T-helper 2 cell (primary cell): ENCODE measurements at places on chromosomes 4 and X.
A peak's percentile ranks its signal among the peaks of the same experiment; 100 is the strongest.

DNA sequence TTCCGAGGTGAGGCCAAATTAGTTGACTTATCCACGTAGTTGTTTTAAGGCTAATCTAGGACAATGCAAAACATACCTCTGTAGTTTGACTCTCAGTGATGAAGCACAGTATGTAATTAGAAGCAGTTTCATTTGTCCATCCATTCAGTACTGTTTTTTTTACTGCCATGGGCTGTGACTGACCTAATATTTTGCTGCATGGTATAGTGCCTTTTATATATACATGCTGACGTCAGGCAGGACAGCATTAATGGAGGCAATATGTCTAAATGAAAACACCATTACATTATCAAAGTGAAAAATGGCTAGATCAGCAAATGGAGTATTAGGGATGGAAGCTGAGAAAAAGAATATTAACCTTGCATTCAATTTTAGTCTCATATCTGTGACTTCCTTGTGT, 66.9 kb downstream of the MFAP3L start:
- no peak for DNase-seq

- no peak for DNase-seq
These were observed 32.0 kb upstream of the STS start for GRCh38 chrX:7115557-7115956.

GRCh38 chr4:95085124-95085833, 327.5 kb downstream of the BMPR1B start:
- no peak for DNase-seq

DNA sequence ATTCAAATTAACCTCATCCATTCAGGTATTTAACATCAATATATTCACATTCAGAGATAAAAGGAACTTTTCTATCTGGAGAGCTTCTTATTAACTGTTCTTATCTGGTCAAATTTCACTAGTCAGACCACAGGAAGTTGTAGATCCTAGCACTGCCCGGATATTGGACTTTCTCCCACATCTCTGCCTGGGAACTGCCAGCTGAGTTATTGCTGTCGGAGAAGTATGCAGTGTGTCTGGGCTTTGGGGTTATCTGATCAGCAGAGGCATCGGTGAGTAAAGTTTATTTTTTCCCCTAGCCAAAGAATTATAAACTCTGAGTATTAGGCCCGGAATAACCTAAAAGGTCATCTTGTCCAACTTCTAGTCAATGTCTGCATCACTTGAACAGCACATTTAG, 45.1 kb downstream of the OR13H1 start:
- DNase-seq, result no peak

GRCh38 chr4:47068986-47069385, 37.6 kb downstream of the GABRB1 start:
- DNase-seq, result no peak

GRCh38 chr4:16827794-16828724, 70.4 kb downstream of the LDB2 start:
- no peak for DNase-seq

- no peak for DNase-seq
These were observed 110.9 kb upstream of the BMP2K start for GRCh38 chr4:78665216-78665770.

- no peak for DNase-seq
These were observed 69.2 kb upstream of the FAT1 start for GRCh38 chr4:186792728-186793366.

DNA sequence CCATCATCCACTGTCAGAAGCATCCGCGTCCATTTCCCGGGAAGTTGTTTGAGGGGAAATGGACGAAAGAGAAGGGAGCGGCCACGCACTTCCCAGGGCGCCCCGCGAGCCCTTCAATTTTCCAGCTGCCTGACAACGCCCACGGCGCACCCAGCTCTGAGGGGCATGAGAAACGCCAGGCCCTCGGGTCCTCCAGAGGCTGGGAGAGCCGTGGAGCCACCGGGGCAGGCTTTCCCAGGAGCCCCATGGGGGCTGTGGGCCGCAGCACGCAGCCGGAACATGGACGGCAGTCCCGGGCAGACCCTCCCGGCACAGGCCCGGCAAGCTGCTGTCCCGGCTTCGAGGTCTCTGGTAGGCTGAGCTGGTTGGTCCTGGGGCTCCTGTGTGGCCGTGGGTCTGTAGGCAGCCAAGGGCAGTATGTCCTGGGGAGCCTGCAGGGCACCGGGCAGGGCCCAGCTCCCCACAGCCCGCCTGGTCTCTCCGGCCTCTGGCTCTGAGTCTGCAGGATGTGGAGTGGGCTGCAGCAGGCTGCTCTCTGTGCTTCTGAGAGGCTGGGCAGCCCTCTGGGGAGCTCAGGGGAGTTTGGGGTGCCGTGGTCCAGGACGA, 115.2 kb downstream of the FAM53A start:
- DNase-seq, result no peak

DNA sequence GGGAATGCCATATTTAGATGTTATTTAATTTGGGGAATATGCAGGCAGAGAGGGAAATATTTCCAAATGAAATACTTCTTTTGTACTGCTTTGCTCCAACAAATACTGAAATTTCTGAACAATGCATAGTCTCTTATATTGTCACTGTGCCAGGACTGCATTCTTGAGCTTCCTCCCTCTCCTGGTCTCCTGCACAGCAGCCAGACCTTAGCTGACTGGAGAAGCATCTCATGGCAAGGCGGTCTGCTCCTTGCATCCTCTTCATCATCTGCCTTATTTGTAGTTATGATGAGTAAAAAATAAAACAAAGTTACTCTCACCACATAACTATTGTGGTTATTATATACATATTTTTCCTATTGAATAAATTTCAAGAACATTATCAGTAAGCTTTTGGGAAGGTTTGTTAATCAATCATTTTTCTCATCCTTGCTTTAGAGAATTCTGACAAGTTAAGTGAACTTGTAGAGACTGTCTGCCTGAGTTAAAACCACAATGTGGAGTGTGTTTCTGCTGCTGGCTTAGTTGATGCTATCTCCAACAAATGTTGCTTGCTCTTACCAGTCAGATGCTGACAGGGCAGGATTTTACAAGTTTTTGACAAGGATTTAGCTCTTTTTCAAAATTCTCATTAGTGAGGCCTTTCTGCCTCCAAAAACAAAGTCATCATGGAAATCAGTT, 153.6 kb downstream of the SOWAHB start:
- DNase-seq, result peak; percentile 60

DNA sequence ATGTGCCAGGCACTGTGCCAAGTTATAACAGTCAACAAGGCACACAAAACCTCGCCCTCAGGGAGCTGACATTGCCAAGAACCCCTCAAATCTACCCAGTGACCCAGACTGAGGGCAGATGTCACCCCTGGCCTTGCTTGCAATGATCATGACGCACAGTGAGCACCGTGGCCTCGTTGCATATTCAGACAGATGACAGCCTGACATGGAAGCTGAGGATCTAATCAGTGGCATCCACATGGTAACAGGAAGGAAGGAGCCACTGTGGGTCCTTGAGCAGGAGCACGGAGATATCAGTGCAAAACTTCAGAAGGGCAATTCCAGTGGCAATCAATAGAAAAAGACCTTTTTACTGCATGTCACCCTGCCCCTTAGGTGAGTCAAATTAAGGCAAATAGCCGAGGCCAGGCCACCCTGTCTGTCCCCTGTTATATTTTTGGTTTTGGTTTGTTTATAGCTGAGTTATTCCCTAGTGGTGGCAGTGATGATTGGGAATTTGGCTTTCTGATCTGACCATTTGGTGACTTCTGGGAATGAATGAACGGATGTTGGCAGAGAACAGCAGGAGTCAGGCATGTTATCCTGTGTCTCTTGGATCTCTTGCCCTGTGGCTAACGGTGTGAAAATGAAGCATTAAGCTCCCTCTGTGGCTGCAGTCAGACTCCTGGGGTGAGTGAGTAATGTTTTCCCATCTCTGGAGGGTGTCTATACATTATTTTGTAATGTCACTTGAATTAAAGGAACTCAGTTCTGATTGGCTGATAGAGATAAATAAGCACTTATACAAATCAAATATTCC, 20.4 kb downstream of the WDR13 start:
- no peak for DNase-seq

GRCh38 chrX:132257116-132257515, 37.9 kb upstream of the RAP2C start:
- DNase-seq, result no peak

DNA sequence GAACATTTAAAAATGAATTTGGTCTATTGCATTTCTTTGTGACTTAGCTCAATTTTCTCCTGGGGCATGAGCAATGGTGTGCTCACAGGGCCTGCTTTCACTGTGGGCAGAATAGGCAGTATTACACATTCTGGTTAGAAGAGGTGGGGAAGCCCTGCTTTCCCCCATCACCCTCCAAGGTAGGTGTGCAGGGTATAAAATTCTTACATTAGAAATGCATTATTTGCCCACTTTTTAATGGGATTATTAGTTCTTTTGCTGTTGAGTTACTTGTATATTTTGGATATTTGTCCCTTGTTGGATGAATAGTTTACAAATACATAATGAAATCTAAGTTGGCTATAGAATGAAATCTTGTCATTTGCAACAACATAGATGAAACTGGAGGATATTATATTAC, 8.3 kb upstream of the STBD1 start:
- no peak for DNase-seq

- DNase-seq, result no peak
These were observed 35.7 kb upstream of the FMR1 start for GRCh38 chrX:147875866-147876596.

GRCh38 chr4:125266901-125267604, 47.7 kb upstream of the FAT4 start:
- DNase-seq, result no peak

- no peak for DNase-seq
These were observed 136.0 kb upstream of the STX18 start for GRCh38 chr4:4677556-4678522.

DNA sequence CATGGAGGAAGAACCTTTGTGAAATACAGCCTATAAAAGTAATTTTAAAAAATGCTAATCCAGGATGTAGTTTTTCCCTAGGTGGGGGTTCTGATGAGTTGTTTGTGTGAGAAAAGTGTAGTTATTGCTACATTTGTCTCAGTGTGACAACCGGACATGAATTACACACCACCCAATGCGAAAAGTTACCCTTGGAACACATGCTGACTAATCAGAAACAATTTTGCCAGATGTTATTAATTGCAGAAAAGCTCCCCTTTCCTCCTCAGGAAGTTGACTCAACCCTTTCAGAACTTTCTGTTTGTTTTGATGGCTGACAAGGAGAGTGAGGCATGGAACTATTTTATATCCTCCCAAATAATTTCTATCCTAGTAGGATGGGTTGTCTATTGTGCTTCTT, 38.1 kb upstream of the EDA2R start:
- DNase-seq, result no peak

DNA sequence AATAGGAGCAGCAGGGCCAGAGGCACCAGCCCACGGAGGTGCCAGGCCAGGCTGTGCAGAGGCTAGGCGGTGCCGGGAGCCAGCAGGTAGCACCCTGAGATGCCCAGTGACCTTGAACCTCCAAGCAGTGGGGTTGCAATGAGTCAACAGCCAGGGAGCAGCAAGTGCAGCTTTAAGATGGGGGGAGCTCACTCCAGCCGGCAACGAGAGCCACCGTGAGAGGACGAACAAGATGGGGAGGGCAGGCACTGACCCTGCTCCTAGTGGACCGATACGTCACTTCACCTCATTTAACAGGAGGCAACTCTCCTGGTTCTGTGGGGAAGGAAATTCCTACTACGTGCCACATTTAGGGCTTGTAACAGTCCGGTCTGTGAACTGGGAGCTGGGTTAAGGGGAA, 4.8 kb downstream of the LETM1 start:
- no peak for DNase-seq

GRCh38 chrX:124415115-124415800, 68.9 kb downstream of the SH2D1A start:
- no peak for DNase-seq

DNA sequence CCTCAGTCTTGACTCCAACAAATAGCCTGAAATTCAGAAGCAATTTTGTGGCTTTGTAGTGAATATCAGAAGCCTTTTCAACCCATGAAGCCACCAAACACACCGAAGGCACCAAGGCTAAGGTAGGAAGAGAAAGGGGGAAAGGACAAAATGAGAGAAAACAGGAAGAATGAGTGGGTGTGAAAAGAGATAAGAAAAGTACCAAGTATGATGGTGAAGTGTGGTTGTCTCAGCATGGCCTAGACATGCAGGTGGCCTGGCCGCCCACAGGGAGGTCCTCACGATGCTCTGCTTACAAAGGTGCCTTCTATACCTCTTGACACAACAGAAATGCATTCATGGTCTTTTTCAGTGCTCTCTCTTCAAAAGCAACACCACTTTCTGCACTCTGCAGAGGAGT, 34.9 kb downstream of the ACSL1 start:
- DNase-seq, result no peak

- no peak for DNase-seq
These were observed 1206.1 kb downstream of the ARAP2 start for GRCh38 chr4:35038079-35038805.

DNA sequence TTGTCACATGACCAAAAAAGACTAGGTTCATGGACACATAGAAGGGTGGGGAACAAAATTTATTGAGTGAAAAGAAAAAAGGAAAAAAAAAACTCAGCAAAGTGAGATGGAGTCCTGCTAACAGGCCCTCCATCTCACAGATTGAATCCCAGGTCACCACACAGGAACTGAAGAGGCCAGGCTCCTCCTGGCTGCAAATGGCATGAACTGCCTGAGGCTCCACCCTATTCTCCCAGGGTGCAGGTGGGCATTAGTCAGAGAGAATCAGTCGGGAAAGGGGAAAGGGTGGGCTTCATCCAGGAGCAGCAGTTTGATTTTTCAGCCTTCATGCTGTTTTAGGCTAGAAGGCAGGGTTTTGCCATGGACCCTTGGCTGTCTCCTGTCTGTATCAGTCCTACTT, 128.5 kb upstream of the GRID2 start:
- no peak for DNase-seq

GRCh38 chr4:113112338-113112978, 63.0 kb downstream of the ANK2 start:
- no peak for DNase-seq

GRCh38 chr4:137213372-137214173, 318.7 kb downstream of the PCDH18 start:
- no peak for DNase-seq

DNA sequence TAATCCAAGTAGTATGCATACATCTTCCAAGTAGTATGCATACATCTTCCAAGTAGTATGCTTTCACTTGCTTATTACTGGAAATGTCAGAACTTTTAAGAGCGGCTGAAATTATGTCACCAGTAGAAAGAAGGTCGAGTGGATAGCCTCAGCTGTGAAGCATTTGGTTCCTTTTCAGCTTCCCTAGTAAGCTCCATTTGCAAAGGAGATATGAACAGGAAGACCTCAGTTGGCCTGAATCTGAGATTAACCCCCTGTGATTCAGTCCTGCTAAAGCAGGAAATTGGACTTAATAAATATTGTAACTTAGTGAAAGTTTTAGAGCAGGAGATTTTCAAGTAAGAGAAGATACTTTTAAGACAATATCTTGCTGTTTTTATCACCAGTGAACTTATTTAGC, 48.1 kb downstream of the PCDH7 start:
- no peak for DNase-seq

- DNase-seq, result peak; percentile 11
These were observed 288.5 kb upstream of the ZCCHC13 start for GRCh38 chrX:74015379-74016019.

- DNase-seq, result no peak
These were observed 22.6 kb upstream of the STBD1 start for GRCh38 chr4:76283900-76284299.
